ENCODE measurements at places on chromosomes 4 and X.

DNA sequence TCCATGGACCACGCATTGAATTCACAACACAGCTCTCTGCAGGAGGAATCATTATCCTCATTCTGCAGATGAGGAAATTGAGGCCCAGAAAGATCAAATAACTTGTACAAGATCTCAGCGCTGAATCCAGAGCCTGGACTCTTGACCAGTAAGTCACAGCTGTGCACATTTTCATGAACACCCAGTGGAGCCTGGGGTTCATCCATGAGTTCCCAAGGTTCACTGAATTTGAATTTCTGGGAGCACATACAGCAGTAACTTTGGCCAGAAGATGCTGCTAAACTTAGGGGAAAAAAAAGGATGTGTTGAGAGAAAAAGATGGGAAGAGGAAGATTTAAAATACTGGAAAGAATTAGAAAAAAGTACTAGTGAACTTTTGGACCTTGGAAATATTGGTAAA is 218.7 kb upstream of the PPARGC1A start:
- no peak for DNase-seq

DNA sequence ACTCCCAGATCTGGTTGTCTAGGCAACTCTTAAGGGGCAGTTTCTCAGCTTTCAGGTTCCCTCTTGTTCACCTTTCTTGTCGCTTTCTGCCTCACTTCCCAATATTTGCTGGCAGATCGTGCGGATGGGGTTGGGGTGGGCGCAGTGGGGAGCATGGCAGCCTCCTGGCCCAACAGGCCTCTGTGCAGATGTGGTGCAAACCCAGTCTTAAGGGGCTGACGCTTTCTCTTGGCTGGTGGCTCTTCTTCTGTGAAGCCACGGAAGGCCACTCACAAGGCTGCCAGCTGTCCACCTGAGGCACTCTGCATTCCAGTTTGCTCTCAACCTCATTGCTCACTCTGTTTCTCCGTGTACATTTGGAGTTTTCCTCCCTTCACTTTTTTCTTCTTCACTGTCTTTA is 61.7 kb downstream of the NBDY start:
- no peak for DNase-seq

DNA sequence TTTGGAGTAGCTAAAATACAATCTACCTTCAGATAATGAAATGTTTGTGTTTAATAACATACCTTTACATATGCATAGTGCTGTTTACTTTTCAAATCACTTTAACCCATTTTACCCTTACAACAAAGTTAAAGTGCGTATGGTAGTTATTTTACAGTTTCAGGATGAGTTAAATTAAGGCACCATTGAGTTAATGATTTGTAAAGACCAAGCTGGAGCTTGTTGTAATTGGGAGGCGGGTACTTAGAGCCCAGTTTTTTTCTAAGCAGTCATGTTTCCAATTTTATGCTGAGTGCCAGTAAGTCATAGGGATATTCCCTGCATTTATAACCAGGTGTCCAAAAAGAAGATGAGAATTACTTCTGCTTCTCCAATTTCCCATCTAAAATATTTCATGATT is 84.2 kb upstream of the NRK start:
- no peak for DNase-seq

DNA sequence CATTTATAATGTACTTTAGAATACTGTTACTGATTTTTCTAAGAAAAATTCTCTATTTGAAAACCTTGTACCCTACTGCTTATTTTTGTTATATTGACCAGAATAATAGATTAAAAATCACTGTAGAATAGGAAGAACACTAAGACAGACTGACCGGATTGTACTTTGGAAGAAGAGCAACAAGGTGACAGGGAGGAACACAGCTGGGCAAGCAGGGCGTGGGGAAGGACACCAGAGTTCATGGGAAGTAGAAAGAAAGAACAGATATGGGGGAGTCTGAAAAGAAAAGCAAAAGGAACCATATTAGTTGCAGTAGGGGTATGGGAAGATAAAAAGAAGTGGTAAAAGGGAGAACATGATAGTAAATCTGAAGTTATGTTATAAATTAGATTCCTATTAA is 38.6 kb downstream of the TXK start:
- DNase-seq = no peak

- no peak for DNase-seq
Observed at GRCh38 chr4:36303426-36304137, 22.2 kb downstream of the DTHD1 start.

- DNase-seq = no peak
Observed at GRCh38 chrX:63812823-63813222, 27.8 kb upstream of the ARHGEF9 start.

DNA sequence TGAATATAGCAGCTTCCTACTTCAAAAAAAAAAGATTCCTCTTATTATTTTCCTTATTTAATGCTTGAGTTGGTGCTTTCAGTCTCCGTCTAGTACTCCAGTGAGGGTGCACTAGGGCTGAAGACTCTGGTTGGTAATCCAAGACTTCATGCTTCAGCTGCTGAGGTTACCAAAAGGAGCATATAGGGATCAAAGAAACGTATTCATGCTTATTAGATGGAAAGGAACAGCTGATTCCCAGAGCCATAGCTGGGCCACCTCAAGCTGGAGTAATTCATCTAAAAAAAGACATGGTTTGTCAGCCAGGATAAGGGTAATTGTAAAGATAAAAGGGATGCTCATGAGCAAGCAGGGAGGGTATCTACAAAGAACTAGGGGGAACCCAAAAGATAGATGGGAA is 131.7 kb upstream of the FAM47B start:
- no peak for DNase-seq

GRCh38 chr4:150323406-150324325 is 245.4 kb downstream of the DCLK2 start:
- DNase-seq = no peak

DNA sequence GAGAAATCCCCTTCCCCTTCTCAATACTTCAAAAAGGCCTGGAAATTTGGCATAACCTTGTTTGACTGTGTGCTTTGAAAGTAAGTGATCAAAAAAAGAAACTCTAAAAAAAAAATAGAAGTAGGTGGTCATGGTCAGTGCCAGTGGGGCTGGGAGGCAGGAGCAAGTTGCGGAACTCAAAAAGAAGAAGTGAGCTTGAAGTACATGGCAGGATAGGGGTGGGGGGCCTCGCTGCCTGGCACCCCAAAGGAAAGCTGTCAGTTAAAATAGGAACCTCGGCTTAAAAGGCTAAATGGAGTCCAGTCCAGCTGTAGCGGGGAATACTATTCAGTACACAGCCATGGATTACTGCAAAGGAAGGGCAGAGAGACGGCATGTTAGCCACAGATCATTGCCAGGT is 12.2 kb upstream of the NKRF start:
- DNase-seq = no peak

DNA sequence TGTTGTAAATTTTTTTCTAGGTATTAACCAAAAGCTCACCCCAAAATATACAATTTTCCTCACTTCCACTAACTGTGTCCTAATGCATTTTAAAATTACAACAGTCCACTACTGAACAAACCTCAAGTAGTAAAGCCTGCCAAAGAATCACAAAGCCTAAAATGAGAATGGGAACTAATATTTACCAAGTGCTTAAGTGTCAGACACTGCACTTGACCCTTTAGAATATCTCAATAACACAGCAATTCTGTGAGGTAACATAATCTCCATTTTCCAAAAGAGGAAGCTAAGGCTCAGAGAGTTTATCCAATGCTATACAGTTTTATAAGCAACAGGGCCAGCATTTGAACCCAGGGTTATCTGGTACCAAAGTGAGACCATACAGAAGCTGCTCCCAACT is 4.9 kb downstream of the SLC9A7 start:
- DNase-seq = no peak

DNA sequence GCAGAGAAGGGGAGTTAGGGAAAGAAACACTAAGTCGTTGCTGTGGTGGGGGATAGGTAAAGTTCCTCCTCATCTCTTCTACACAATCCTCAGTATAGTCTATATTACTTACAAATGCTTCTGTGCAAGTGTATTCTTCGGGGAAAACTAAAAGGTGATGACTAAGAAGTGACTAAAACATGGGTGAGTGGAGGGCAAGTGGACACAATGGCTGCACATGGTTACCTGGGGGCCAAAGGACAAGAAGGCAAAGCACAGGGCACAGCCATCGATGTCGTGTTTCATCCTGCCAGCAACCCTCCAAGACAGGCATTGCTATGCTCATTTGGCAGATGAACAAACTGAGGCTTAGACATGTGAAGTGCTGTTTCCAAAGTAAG is 35.5 kb upstream of the CCKAR start:
- no peak for DNase-seq

DNA sequence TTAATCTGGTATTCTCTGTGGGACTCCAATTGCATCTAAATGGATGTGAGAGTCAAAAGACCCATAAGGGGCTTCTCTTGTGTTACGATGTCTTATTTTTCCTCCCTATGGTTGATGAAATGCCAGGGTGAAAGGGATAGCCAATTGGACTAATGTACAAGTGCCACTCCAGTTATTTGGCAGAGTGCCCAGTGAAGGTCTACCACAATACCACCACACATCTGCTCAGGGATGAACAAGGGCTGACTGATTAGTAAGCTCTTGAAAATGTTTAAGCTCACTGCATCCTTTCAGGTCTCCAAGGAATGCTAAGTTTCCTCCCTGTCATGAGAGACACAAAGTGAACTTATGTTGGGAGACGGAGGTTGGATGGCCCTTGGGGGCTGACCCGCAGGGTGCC is 57.8 kb downstream of the HEPH start:
- no peak for DNase-seq

DNA sequence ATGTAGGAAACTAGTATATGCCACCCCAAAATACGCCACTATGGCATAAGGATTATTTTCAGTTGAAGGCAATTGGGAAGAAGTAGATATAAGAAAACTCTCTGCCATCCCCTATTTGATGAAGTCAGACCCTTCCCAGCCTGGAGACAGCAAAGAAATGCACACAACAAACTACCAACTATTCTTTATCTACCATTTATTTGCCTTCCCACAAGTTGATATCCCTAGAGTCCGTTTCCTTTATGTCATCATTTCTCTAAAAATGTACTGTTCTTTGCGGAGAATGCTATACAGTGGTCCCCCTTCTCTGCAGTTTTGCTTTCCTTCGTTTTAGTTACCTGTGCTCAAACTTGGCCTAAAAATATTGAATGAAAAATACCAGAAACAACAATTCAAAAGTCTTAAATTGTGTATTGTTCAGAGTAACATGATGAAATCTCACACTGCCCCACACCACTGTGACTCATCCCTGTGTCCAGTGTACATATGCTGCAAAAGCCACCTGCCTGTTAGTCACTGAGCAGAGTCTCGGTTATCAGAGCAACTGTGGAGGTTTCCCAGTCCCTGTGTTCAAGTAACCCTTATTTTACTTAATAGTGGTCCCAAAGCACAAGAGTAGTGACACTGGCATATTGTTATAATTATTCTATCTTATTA is 152.3 kb downstream of the WDFY3 start:
- no peak for DNase-seq

DNA sequence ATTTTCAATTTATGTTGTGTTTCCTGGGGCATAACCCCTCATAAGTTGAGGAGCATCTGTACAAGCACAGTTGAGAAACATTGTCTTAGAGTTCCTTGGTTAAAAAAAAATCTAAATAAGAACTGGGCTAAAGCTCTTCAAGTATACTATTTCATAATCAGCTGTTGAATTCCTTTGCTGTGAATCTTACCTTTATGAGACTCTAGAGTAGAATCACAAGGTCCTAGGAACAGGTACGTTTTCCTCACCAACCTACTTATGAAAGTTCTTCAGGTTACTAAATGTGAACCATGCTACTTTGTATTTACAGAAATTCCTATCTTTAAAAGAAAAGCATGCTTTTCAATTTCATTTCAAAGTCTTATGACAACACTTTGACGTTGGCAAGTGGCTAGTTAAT is 20.9 kb upstream of the SOD3 start:
- DNase-seq = no peak

DNA sequence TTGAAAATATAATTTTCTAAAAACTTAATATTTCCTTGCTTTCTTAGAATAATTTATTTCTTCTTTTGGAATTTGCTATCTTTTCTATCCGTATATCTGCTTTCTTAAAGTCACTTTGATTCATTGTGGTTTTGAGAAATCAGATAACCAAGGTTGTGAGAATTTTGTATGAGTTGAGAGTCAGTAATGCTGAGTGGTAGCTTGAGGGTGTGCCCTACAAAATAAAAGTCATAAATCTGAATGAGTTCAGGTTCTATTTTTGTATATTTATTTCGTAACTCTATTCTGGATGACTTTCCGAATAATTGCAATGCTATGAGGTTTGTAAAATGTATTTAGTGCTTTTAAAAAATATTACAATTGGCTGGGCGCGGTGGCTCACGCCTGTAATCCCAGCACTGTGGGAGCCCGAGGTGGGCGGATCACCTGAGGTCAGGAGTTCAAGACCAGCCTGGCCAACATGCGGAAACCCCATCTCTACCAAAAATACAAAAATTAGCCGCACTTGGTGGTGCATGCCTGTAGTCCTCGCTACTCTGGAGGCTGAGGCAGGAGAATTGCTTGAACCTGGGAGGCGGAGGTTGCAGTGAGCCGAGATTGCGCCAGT is 8.9 kb downstream of the COPS4 start:
- DNase-seq = no peak

Data from stimulated activated CD4-positive, alpha-beta T cell treated with anti-CD3 and anti-CD28 coated beads, Interleukin-15, amount 100 ng/mL, for 48 hours (primary cell).